ENCODE measurements at places on chromosomes 2 and 18.

DNA sequence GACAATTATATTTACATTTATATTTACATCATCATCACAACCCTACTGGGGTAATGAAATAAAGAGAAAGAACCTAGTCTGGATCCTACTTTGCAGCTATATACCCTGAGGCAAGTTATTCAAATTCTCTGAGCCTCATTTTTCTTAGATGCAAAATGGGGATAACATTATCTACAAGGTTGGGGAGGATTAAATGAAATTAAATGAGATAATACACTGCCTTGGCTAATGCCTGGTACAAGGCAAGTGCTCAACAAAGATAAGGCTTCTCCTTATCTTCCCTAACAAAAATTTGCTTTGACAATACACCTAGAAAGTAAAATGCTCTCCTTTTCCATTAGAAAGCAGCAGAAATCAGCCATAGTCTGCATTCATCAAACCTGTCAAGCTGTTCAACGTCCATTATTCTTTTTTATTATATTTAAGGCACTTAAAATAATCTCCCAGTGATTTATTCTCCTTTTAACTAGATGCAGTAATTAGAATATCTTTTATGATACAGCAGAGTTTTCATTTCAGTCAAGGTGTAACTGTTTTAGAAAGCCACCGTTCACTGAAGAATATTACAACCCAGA lies 44.8 kb downstream of the TCF4 start:
- no peak for DNase-seq

DNA sequence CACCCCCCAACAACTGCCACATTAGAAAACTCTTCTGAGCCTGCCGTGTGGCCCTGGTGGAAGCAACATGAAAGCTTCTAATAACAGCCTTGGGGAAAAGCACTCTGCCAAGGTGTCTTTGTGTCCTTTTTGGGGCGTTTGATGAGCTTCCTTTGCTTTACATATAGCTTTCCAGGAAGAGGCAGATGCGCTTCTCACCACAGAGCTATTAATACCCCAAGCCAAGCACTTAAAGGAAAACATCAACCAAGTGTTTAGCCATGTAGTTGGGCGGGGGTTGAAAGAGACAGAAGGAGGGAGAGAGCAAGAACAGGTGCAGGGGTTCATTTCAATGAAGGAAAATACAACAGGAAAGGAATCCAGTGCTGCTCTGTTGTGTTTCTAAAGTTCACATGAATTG lies 176.1 kb downstream of the VAPA start:
- DNase-seq, result no peak

DNA sequence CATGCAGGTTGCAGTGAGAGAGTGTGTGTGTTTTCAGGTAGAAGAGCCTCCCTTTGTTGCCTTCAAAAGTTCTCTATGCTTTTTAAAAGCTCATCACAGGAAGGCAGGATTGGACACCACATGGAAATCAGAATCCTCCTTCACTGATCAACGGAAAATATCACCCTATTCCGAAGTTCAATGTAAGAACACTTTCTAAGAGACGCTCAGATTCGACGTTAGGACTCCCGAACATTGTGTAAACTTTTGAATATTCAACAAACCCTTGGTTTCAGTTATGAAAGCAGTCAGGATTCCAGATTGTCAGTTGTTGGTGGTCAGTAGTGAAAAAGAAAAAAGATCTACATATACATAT lies 561.4 kb upstream of the ID2 start:
- no peak for DNase-seq

DNA sequence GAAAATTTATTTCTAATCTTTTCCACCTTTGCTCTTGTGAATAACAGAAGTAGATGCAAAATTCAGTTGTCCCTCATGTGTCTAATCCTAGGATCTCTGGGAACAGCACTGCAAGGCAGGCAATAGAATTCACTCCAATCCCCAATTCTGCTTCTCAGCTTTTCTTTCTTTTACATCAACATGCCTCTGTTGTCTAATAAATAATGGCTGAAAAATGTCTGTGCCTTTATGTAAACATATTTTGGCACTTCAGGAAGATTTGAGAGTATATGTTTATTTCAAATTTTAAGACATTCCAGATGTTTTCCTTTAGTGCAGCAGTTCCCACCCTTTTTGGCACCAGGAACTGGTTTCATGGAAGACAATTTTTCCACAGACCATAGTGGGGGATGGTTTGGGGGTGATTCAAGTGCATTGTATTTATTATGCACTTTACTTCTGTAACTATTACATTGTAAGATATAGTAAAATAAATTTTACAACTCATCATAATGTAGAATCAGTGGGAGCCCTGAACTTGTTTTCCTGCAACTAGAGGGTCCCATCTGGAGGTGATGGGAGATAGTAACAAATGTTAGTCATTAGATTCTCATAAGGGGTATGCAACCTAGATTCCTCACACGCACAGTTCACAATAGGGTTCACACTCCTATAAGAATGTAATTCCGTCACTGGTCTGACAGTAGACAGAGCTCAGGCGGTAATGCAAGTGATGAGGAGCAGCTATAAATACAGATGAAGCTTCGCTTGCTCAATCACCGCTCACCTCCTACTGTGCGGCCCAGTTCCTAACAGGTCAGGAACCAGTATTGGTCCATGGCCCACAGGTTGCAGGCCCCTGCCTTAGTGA lies 590.3 kb upstream of the CNTNAP5 start:
- DNase-seq, result no peak

DNA sequence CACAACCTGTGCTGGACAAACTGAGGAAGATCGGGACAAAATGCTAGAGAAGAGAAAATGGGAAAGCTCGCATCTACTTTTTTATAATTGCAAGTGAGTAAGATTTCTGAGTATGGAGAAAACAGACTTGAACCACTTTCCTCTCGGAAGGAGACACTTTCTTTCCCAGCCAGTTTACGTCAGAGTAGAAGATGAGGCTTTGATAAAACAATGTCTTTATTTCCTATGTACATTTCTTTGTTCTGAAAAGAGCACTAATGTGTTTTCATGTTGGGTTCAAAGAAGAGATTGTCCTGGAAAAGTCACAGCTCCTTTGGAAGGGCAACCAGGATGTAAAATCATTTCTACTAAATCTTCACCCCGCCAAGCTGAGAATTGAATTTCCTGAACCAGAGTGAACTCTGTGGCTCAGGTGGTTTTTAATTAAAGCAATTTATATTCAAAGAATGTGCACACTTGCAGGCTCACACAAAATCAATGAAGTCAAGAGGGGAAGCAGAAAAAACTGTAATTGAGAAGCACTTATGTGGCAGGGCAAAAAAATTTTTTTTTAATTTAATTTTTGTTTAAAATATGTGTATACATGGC lies 23.4 kb upstream of the ITGA6 start:
- DNase-seq, result no peak

DNA sequence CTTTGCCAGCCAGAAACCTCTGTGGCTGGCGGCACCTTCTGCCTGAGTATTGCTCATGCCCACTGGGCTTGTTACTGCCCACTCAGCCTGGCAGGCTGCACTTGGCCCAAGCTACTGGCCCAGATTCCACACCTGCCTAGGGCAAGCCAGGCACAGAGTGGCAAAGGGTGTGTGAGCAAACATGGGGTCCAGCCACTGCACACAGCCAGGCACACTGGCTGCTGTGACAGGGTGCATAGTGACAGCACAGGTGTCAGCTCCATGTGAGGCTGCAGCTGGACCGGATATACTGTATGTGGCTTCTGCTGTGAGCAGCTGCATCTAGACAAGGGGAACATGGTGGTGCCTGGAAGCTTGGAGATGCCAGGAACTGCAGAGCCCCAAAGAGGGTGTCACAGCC lies 113.9 kb downstream of the COPS8 start:
- no peak for DNase-seq

- no peak for DNase-seq
Measured at GRCh38 chr2:52113338-52113737, 1081.4 kb upstream of the NRXN1 start.

GRCh38 chr2:233453916-233454315 lies 99.6 kb downstream of the DGKD start:
- DNase-seq, result no peak

DNA sequence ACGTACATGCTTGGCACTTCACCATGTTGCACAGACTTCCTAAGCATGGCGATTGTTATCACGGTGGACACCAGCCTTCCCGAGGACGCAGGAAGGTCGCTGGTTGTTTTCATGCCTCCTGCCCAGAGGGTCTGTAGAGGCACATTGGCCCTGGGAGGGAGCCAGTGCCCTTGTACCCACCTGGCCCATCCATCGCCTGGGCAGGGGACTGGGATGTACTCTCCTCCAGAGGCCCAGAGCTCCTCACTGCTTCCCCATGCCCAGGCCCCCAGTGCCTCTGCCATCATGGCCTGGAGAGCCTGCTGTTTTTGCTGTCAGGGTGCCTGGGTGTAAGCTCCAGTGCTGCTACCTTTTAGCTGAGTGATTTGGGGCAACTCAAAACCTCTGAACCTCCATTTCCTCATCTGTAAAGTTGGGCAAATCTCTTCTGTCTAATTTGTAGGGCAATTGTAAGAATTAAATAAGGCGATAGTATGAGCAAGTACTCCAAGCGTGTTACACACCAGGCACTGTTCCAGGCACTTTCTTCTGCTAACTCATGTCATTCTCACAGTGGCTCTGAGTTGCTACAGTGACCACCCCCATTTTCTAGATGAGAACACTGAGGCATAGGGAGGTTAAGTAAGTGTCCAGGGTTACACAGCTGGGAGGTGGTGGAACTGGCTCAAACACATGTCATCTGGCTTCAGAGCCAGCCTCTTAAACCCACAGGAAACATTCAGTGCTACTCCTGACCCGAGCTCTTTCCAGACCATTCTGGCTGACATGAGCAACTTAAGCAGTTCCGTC lies 45.3 kb downstream of the GREB1 start:
- DNase-seq, result no peak

DNA sequence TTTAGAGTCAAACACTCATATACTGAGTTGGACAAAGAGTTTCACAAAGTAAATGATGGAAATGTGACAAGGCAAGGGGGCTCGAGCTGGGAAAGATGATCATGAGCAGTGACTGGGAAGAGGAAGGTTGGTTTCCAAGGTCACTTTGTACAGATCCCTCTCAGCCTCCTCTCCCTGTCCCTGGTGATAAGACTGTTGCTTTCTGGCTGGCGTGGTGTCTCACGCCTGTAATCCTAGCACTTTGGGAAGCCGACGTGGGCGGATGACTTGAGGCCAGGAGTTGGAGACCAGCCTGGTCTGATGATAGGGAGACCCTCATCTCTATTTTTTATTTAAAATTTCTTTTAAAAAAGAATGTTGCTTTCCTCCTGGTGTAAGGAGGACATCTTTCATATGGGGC lies 86.6 kb upstream of the STPG4 start:
- DNase-seq, result no peak

GRCh38 chr2:102050854-102051391 lies 59.2 kb downstream of the IL1R2 start:
- DNase-seq, result no peak

GRCh38 chr2:120318626-120319025 lies 27.3 kb upstream of the INHBB start:
- no peak for DNase-seq

DNA sequence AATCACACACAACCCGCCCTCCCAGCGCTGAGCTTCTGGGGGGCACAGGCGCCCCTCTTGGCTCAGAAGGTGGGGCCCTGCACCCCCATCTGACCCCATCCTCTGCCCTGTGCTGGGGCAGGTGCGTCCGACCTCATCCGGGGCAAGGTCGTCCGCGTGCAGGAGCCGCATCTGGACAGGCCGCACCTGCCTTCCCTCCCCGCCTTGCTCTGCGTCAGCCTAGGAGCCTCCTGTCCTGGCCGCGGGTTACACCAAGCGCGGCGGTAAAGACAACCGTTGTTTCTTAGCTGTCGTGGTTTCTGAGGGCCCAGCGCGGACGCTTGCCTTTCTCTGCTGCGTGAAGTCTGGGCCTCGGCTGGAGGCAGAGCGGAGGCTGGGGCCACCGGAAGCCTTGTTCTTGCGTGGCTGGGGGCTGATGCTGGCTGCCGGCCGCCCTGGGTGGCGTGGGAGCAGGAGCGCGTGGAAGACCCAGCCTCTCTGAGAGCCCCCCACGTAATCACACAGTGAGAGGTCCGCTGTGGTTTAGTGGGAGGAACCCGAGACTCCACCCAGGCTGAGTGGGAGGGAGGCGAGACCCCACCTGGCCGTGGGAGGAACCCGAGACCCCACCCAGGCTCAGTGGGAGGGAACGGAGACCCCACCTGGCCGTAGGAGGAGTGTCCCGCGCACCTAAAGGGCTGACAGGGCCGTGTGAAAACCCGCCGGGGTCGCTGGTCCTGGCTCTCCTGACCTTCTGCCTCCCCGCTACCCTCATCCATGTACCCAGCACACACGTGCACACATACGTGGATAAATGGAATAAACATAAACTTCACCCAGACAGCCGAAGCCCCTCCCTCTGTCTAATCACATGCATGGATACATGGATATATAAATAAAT lies 51.8 kb downstream of the KCNG2 start:
- no peak for DNase-seq

DNA sequence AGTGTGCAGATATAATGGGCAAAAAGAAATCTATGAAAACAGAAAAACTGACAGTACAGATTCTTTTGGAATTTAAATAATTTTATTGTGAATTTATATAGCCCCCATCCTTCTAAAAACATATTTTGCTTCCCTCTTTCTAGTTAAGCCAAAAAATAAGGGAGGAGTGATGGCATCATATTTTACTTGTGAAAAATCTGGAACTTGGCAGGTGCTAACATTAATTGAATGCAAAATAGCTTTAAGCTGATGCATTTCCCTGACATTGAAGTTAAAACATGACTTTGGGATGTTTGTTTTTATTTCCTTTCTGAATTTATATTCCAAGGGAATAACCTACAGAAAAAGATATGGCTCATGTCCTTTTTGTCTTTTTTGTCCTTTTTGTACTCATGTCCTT lies 82.6 kb upstream of the RBM44 start:
- no peak for DNase-seq

DNA sequence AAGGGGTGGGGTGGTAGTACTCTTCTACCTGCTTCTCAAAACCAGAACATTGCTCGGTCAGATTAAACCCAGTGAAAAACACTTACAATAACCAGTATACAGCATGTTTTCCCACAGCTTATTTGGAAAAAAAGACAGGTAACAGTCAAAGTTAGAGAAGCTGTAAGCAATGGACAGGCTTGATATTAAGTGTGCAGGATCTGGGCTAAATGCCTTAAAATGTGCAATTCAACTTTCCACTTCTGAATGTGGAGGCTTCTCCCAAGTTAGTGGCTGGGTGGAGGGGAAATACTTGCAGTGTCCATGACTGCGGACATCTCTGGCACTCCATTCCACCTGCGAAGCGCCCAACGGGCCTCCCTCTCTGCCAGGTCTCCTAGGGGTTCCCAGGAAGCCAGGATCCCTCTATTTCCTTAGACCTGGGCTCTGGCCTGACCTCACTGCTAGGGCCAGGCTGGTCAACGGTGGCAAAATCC lies 5.3 kb downstream of the ZEB2 start:
- DNase-seq, result no peak

- no peak for DNase-seq
Measured at GRCh38 chr2:160510617-160511016, 17.0 kb upstream of the RBMS1 start.

GRCh38 chr2:54966165-54966832 lies 84.0 kb downstream of the RTN4 start:
- DNase-seq, result no peak

GRCh38 chr2:64391940-64392339 lies 62.0 kb upstream of the LGALSL start:
- no peak for DNase-seq

- no peak for DNase-seq
Measured at GRCh38 chr2:140893685-140894084, 1237.1 kb downstream of the LRP1B start.

- DNase-seq, result no peak
Measured at GRCh38 chr18:10511236-10511635, 14.6 kb upstream of the NAPG start.

- no peak for DNase-seq
Measured at GRCh38 chr2:174632841-174633622, 35.4 kb upstream of the WIPF1 start.

- no peak for DNase-seq
Measured at GRCh38 chr2:40418614-40419363, 33.1 kb downstream of the SLC8A1 start.

All from DMS 273 treated with DMSO at 0.1 percent for 48 hours (cell line).